T-cell (primary cell): ENCODE measurements at places on chromosomes 4 and X. TPM values are rescaled to one million over a fixed set of nuclear protein-coding genes. Genes with fewer than 3 reads are reported as not detected.

VCX gene
- not detected for total RNA-seq

CCSER1 gene
- 0.54 TPM for total RNA-seq

BRS3 gene
- total RNA-seq: not detected

NXF2 gene
- total RNA-seq: not detected

CT47A7 gene
- total RNA-seq: not detected

PRDM5 gene
- 0.47 TPM for total RNA-seq

WAS gene
- total RNA-seq: 99.3 TPM

PRRG1 gene
- total RNA-seq: not detected

GLOD5 gene
- not detected for total RNA-seq

MRFAP1 gene
- 138 TPM for total RNA-seq

MAGEC3 gene
- not detected for total RNA-seq

- no peak for DNase-seq
Observed at GRCh38 chr4:26930964-26931363, 70.3 kb downstream of the STIM2 start.

GRCh38 chrX:9888953-9889470 is 78.1 kb upstream of the CLDN34 start:
- no peak for DNase-seq

- DNase-seq: no peak
Observed at GRCh38 chrX:23035493-23035892, 35.7 kb downstream of the DDX53 start.

DNA sequence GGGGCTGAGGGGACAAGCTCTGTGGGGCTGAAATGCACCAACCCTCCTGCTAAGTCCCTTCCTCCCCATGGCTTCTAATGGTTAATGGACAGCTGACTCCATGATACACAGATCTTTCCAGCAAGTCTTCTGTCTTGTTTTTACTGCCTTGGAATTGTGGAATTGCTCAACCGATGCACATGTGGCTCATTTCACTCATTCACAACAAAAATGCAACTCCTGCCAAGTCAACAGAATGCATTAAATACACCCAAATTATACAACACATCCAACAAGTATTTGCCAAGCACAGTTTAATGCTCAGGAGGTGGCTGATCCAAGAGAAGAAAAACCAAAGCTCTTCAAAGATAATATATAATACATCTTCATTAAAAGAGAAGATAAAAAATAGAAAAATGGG is 61.9 kb upstream of the PAGE4 start:
- no peak for DNase-seq

DNA sequence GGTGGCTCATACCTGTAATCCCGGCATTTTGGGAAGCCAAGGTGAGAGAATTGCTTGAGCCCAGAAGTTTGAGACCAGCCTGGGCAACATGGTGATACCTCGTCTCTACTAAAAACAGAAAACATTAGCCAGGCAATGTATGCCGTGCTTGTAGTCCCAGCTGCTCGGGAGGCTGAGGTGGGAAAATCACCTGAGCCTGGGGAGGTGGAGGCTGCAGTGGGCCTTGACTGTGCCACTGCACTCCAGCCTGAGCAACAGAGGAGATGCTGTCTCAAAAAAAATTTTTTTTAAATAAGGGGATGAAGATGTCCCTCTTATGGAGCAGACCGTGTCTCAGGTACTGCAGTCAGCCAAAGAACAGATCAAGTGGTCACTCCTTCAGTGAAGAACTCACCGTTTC is 13.5 kb downstream of the CTAG1B start:
- no peak for DNase-seq

DNA sequence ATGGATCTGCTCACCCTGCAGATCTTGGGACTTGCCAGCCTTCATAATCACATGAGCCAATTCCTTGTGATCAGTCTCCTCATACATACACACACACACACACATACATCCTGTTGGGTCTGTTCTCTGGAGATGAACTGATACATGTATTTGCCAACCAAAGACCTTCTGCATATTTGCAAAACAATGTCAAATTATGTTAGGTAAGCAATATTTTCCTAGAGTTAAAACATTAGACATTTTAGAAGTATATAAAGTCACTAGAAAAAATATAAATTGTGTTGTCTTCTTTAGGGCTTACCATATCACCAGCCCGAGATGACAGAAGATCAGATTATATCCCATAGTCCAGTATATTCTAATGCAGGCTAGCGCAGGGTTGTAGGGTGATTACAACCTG is 156.0 kb downstream of the DCHS2 start:
- DNase-seq: no peak

GRCh38 chrX:25206778-25207177 is 191.0 kb upstream of the ARX start:
- DNase-seq: no peak

GRCh38 chr4:133402616-133403015 is 253.5 kb downstream of the PCDH10 start:
- DNase-seq: no peak

DNA sequence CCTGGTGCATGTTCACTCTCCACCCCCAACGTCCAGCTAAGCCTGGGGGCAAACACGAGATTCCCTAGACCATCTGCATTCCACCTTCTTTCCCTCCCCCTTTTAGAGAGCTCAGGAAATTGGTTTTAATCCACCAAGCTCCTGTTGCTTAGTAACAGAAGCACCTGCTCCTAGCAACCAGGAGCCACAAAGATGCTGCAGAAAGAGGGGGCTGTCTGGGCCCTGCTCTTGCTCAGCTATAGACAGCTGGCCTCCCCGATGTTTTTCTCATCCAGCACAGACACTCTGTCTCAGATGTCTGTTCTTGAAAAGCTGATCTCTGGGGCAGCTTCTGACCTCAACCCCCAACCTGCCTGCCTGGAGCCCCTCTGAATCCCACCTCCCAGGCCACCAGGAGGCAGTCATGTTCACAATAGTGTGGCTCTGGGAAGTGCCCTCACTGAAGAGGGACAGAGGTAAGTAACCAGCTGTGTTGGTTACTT is 71.5 kb downstream of the SLC16A2 start:
- DNase-seq: peak; percentile 0

DNA sequence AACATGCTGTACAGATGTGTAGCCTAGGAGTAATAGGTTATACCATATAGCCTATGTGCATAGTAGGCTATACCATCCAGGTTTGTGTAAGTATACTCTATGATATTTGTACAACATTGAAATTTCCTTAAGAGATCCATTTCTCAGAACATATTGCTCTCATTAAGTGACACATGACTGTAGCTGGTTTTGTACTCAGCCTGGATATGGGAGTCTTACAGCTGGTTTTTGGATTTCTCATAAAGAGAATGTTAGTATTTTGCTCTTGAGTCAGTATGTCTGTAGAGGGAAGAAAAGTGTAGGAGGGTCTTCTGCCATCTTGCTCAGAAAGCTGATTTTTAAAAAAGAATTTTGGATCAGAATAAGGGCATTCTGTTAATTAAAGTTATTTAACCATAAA is 85.3 kb downstream of the SMARCA5 start:
- DNase-seq: no peak

DNA sequence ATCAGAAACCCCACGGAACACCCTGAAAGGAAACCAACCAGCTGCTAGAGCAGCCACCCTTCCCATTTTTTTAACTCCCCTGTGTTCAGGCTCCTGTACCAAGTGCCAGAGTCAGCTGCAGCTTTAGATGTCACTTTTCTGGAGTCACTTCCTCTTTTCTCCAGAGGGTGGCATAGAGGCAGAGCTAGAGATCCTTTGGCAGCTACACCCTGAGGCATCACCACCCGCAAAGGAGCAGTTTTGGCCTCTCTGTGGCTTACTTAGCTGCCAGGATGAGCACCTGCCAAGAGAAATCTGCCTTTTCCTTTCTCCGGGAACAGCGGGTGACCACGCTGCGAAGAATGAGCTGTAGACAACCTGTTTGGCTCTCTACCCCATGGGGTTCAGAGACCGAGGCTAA is 58.0 kb upstream of the CHRDL1 start:
- DNase-seq: no peak

DNA sequence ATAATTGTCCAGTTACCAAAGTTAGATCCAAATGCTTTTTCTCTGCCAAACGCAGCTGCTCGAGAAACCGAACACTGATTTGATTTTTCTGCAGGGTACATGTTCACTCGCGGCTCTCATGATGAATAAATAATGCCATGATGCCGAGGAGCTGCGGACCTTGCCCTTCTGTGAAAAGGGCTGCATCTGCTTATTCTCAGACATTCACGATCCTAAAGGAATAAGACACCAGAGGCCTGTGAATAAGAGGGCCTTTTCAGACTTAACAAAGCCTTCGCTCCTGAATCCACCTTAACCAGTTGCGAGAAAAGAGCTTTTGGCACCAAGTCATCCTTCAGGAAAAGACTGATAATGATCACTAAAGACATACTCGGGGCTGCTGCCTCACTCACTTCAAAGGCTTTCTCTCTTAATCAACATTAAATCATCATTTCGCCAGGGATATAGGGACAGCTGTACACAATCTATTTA is 147.5 kb downstream of the FBXO8 start:
- DNase-seq: no peak

DNA sequence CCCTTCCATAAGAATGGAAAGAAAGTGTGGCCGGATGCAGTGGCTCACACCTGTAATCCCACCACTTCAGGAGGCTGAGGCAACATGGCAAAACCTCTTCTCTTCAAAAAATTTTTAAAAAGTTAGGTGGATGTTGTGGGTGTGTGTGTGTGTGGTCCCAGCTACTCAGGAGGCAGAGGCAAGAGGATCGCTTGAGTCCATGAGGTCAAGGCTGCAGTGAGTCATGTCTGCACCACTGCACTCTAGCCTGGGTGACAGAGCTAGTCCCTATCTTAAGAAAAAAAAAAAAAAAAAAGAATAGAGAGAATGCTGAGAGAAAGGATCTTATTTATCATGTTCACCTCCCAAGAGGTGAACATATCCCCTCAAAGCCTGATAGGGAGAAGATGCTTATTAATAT is 492.1 kb upstream of the SMIM31 start:
- no peak for DNase-seq

GRCh38 chrX:69674891-69675290 is 59.0 kb downstream of the EDA start:
- DNase-seq: no peak

- no peak for DNase-seq
Observed at GRCh38 chr4:42492962-42493361, 95.7 kb downstream of the SHISA3 start.

GRCh38 chr4:145535202-145535601 is 53.5 kb downstream of the SMAD1 start:
- DNase-seq: no peak

DNA sequence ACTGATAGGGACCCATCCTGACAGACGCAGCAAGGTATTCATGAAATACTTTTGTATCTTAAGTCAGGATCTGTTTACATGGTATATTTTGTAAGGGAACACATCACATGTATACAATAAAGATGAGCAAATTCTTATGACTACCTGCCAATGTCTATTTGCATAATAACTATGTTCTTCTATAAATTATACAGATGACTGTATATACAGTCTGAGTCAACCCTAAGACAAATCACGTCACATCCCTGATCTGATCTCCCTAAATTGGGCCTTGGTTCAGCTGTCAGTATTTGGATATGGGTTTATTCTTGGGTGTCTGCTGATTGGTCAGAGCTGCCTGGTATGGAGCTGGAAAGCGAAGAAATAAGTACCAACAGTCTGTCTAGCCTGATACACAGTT is 93.3 kb downstream of the SERPINA7 start:
- DNase-seq: no peak

- DNase-seq: no peak
Observed at GRCh38 chr4:89823416-89823815, 13.5 kb downstream of the SNCA start.

DNA sequence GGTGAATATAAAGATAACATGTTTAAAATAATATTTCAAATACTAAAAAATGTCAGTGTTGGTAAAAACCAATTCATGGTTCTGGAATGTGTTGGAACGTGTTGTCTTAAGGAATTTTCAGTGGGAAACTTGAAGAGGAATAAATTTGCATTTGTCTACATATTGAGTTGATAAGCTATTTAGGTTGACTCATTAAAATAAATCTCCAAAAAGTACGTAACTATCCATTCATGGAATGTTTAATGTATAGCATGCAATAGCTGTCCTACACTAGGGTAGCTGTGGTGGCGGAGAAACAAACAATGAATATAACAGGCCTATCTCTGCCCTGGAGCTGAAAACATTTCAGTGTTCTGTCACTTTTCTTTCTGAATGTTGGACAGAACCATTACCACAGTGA is 20.3 kb downstream of the SHISA3 start:
- DNase-seq: no peak

DNA sequence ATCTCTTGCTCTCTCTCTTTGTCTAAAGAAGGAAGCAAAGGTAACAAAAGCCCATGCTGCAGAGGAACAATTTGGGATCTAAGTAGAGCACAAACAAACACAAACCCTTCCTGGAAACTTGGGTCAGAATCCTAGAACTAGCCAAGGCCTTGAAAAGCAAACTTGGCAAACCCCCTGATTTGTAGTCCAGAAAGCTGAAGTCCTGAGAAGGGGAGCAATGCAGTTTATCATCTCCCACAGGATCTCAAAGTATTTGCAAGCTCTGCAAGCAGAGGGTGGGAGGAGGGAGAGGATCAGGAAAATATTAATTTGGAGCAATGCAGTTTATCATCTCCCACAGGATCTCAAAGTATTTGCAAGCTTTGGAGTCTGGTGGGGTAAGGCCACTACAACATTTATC is 379.5 kb upstream of the FGF13 start:
- DNase-seq: no peak

DNA sequence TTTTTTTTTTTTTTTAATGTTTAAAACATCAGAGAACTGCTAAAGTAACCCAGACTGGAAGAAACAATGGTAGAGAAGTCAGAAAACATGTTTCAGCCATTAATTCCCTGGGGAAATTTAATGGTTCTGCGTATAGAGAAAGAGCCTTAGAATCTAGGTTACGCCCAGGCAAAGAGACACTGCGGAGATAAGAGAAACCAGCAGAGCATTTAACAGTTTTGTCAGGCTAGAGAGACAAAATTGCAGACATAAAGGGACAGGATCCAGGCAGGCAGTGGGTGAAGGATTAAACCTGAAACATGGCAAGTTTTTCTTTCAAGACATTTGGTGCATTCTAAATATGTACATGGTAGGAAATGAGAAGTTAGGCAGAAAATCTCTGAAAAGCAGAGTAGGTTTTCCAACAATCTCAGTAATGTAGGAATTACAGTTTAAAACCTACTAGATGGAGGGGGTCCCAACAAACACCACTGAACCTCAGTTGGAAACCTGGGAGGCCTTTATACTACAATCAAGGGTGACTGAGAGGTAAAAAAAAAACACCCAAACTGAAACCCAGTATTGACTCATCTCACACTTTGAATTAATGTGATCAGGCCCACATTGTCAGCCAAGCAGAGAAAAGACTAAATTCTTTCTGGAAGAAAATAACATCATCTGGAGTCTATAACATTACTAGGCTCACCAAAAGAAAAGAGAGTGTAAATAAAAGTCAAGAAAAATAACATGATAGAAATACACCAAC is 254.2 kb upstream of the NWD2 start:
- DNase-seq: no peak

DNA sequence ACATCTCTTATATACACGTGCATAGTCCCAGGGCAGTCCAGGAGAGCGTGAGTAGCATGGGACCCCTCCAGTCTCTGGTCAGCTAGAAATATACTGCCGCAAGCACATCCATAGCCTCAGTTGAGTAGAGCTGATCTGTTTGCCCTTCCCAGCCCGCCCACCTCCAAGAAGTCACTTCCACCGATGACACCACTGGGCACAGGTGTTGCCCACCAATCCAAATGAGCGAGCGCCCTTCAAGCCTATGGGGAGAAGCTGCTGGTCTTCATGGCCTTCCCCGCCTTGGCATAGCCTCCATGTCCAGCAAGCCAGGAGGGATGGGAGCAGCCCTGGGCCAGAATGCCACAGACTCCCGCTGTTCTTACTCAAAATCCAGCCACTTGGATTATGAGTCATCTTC is 10.2 kb downstream of the DUSP9 start:
- DNase-seq: no peak

- no peak for DNase-seq
Observed at GRCh38 chrX:9847071-9847470, 60.8 kb downstream of the SHROOM2 start.
